Activated CD4-positive, alpha-beta T cell treated with anti-CD3 and anti-CD28 coated beads, Interleukin-2, amount 10 ng/mL, durations not matched to agents 7 days and 5 days (primary cell): ENCODE measurements at places on chromosomes 1 and 21. TPM values are rescaled to one million over a fixed set of nuclear protein-coding genes. Genes with fewer than 3 reads are reported as not detected.

Gene NPHS2
- not detected for total RNA-seq

Gene RPE65
- not detected for total RNA-seq

Gene MRPS21
- 69.6 TPM for total RNA-seq

Gene LCE1F
- not detected for total RNA-seq

Gene FLG2
- total RNA-seq = not detected

Gene S100A1
- total RNA-seq = not detected

Gene RBBP4
- total RNA-seq = 311 TPM

Gene DNASE2B
- not detected for total RNA-seq

Gene CELSR2
- total RNA-seq = 5.3 TPM

DNA sequence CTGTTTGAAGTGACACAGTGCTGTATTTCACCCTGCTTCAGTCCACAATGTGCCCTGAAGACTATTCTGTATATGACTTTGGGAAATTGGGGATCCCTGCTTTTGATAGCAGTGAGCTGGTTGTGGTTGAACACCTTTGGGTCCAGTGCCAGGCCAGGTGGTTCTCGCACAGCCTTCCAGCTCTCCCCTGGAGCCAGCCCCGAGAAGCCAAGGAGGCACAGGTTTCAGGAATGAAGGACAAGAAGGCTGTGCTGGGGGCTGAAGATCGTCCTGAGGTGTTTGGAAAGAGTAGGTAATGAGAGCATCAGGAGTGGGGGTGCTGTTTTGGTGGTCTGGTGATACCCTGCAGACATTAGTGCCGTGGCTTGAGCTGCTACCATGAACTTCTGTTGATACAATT is 131.4 kb upstream of the COL6A1 start:
- H3K27ac ChIP-seq = no peak overlapping the region
- H3K27me3 ChIP-seq = no peaks in the 10 kb centered on the region
- no peak overlapping the region for H3K4me3 ChIP-seq
- peaks cover 20% of the 10 kb centered on the region for H3K4me1 ChIP-seq
- DNase-seq = no peak

GRCh38 chr1:46643368-46643775 is 24.8 kb downstream of the ATPAF1 start:
- H3K27ac ChIP-seq = no peak overlapping the region
- no peak for DNase-seq
- no peaks in the 10 kb centered on the region for H3K4me1 ChIP-seq
- peaks cover 28% of the 10 kb centered on the region for H3K36me3 ChIP-seq

DNA sequence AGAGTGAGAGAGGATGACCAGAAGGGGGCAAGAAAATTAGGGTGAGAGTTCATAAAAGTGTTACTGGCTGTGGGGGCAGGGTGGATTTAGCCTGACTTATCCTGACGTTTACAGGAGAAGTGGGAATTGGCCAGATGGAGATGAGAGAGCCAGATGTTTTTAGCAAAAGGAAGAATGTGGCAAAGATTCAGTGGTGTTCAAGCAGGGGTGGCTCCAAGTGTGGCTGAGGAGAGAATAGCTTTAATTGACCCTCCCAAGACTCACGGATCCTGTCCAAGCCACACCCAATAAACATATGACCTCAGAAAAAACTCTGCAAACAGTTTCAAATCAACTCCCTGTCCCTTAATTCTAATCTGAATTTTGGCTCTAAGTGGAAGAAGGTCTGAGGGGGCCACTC is 35.2 kb upstream of the EDEM3 start:
- no peak for DNase-seq
- H3K4me1 ChIP-seq = peaks cover 18% of the 10 kb centered on the region
- no peak overlapping the region for H3K27ac ChIP-seq
- H3K27me3 ChIP-seq = no peaks in the 10 kb centered on the region
- H3K4me3 ChIP-seq = no peak overlapping the region
- peaks cover 26% of the 10 kb centered on the region for H3K36me3 ChIP-seq

GRCh38 chr1:4745560-4745959 is 91.2 kb downstream of the AJAP1 start:
- no peak overlapping the region for H3K27ac ChIP-seq
- no peaks in the 10 kb centered on the region for H3K27me3 ChIP-seq
- no peak overlapping the region for H3K4me3 ChIP-seq
- no peaks in the 10 kb centered on the region for H3K36me3 ChIP-seq
- no peak for DNase-seq
- H3K4me1 ChIP-seq = no peaks in the 10 kb centered on the region

- H3K36me3 ChIP-seq = no peaks in the 10 kb centered on the region
- no peak overlapping the region for H3K27ac ChIP-seq
- no peak for DNase-seq
- H3K27me3 ChIP-seq = peaks cover 1% of the 10 kb centered on the region
- H3K4me1 ChIP-seq = no peaks in the 10 kb centered on the region
Measured at GRCh38 chr1:223669003-223669795, 3.7 kb upstream of the CAPN8 start.

DNA sequence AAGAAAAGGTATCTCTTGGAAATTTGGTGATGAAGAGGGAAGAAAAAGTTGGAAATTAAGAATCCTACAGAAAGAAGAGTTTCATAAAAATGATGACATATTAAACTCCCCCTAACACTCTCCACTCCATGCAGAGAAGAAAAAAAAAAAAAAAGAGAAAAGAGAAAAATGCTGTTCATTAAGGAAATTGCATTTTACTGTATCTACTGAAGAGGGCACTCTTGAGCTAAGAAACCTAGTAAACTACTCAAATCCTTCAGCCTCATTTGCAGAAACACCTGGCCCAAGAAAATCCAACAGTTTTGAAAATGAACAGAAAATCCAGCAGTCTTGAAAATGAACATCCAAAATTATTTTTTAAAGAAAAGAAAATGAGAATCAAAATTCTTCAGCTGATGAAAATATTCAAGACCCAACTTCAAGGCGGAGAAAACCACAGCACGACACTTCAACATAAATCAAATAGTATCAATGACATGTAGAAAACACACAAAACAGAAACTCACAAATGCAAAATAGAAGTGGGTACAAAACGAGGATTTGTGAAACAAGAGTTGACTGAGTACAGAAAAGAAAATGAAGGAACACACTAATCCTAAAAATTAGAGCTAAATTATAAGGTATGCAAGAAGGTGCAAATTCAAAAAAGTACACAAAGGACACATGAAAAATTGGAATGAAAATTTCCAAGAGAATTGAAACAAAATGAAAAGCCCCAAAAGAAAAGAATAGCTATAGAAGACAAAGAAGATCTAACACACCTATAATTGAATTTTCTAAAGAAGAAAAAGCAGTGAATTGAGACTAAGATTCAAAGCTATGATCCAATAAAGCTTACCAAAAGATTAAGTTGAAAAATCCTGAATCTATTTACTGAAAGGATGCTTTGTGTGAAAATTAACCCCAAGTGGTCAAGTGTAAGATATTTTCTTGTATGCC is 73.2 kb upstream of the DNAJC6 start:
- H3K27ac ChIP-seq = no peak overlapping the region
- DNase-seq = no peak
- H3K4me3 ChIP-seq = no peak overlapping the region
- peaks cover 15% of the 10 kb centered on the region for H3K27me3 ChIP-seq
- H3K36me3 ChIP-seq = peaks cover 2% of the 10 kb centered on the region

GRCh38 chr1:151837197-151837596 is 2.4 kb downstream of the C2CD4D start:
- peak overlapping the region; percentile 79 for H3K4me3 ChIP-seq
- peaks cover 71% of the 10 kb centered on the region for H3K4me1 ChIP-seq
- H3K27ac ChIP-seq = peak overlapping the region; percentile 92
- DNase-seq = no peak
- peaks cover 4% of the 10 kb centered on the region for H3K27me3 ChIP-seq

GRCh38 chr1:154661110-154661509 is 53.1 kb upstream of the ADAR start:
- DNase-seq = no peak
- H3K4me1 ChIP-seq = peaks cover 4% of the 10 kb centered on the region
- peaks cover 47% of the 10 kb centered on the region for H3K27me3 ChIP-seq

DNA sequence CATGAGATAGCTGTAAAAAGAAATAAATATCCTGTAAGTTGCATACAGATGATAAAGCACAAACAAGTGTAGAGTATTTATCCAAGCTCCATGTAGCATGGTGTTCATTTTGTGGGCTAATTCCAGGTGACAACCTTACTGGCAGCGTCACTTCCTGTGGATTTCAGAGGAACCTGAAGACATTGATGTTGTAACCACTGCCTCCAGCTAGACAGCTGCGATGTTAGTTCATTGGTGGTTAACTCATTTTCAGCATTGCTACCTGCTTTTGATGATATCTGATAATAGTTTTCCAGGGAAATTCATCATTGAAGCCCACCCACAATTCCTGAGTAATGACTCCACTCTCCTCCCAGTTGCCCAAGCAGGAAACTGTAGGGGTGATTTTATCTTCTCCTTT is 3.0 kb downstream of the HSD3B1 start:
- no peaks in the 10 kb centered on the region for H3K36me3 ChIP-seq
- H3K27me3 ChIP-seq = no peaks in the 10 kb centered on the region
- no peak overlapping the region for H3K27ac ChIP-seq
- no peak for DNase-seq

GRCh38 chr1:228478912-228479711 is 8.1 kb upstream of the RNF187 start:
- H3K27me3 ChIP-seq = peaks cover 2% of the 10 kb centered on the region
- peaks cover 34% of the 10 kb centered on the region for H3K4me1 ChIP-seq
- DNase-seq = no peak
- peak overlapping the region; percentile 88 for H3K27ac ChIP-seq
- H3K36me3 ChIP-seq = no peaks in the 10 kb centered on the region

DNA sequence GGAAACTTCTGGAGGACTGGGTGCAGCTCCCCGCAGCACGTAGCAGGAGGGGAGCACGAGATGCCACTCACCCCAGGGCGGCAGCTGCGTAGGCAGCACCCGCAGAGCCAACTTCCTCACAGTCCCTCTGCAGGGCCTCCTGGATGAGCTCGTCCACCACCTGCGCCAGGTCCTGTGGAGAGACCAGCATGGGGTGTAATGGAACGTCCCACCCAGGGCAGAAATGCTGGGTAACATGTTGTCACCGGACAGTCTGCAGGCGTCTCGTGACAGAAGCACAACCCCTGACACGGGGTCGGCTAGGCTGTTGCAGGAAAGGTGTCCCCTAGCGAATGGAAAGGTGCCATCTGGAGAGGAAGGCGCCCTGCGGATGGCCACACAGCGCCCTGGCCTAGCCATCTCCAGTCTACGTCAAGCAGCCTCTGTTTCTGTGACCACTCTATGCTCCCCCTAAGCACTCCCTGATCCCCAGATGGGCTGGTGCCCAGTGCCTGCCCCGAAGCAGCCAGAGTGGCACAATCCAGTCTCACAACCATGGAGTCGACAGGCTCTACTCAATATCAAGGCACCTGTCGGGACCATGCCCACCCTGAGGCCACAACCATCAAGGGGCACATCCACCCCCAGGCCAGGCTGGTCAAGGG is 21.2 kb downstream of the MCM3AP start:
- no peaks in the 10 kb centered on the region for H3K27me3 ChIP-seq
- H3K27ac ChIP-seq = no peak overlapping the region
- H3K36me3 ChIP-seq = peaks cover 34% of the 10 kb centered on the region
- DNase-seq = no peak
- H3K4me3 ChIP-seq = no peak overlapping the region
- no peaks in the 10 kb centered on the region for H3K4me1 ChIP-seq

- H3K4me3 ChIP-seq = no peak overlapping the region
- peaks cover 19% of the 10 kb centered on the region for H3K4me1 ChIP-seq
- H3K27me3 ChIP-seq = peaks cover 14% of the 10 kb centered on the region
- no peak overlapping the region for H3K27ac ChIP-seq
- peaks cover 19% of the 10 kb centered on the region for H3K36me3 ChIP-seq
Measured at GRCh38 chr1:115644109-115644508, 2.3 kb downstream of the VANGL1 start.

- no peak for DNase-seq
- H3K4me3 ChIP-seq = no peak overlapping the region
- H3K27ac ChIP-seq = no peak overlapping the region
- no peaks in the 10 kb centered on the region for H3K4me1 ChIP-seq
- no peaks in the 10 kb centered on the region for H3K27me3 ChIP-seq
Measured at GRCh38 chr1:202117898-202118371, 4.8 kb upstream of the GPR37L1 start.

GRCh38 chr1:225526878-225527277 is 99.0 kb upstream of the LBR start:
- no peak overlapping the region for H3K27ac ChIP-seq
- H3K27me3 ChIP-seq = peaks cover 15% of the 10 kb centered on the region
- no peak for DNase-seq
- no peak overlapping the region for H3K4me3 ChIP-seq

- no peak overlapping the region for H3K27ac ChIP-seq
- no peaks in the 10 kb centered on the region for H3K4me1 ChIP-seq
- no peak overlapping the region for H3K4me3 ChIP-seq
- no peak for DNase-seq
- no peaks in the 10 kb centered on the region for H3K27me3 ChIP-seq
Measured at GRCh38 chr1:176854758-176855745, 309.5 kb downstream of the ASTN1 start.

- peaks cover 23% of the 10 kb centered on the region for H3K36me3 ChIP-seq
- no peak overlapping the region for H3K4me3 ChIP-seq
- DNase-seq = no peak
- H3K27me3 ChIP-seq = no peaks in the 10 kb centered on the region
Measured at GRCh38 chr1:35288761-35289160, 20.3 kb downstream of the ZMYM4 start.

DNA sequence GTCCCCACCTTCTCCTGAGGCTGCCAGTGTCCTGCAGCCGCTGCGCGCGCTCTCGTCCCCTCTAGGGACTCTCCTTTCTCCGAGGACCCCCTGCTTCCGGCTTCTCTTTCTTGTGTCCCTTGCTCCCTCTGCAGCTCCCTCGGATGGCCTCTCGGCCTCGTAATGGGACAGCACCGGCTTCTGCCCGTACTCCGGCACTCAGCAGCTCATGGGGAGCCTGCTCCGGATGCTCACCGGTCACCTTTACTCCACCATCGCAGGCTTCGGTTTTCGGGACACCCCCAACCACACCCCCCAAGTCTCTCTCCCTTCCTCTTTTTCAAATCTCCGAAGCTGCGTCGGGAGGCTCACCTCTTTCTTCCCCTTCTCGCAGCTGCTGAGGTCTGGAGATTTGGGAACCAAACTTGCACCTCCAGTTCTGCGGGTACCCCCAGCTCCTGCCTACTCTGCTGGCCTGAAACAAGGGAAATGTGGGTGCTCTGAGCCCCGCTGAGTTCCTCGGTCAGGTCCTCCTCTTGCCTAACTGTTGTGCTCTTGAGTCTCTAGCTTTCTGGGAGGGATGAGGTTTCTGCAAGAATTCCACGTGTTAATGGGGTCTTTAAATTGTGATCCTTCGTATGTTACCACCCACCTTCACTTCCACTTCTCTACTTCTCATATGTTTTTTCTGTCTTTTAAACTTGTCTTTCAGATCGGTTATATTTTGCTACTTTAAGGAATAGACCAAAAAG is 930 bp downstream of the CDC14A start:
- peaks cover 47% of the 10 kb centered on the region for H3K36me3 ChIP-seq
- H3K27ac ChIP-seq = peak overlapping the region; percentile 94
- peak overlapping the region; percentile 91 for H3K4me3 ChIP-seq

DNA sequence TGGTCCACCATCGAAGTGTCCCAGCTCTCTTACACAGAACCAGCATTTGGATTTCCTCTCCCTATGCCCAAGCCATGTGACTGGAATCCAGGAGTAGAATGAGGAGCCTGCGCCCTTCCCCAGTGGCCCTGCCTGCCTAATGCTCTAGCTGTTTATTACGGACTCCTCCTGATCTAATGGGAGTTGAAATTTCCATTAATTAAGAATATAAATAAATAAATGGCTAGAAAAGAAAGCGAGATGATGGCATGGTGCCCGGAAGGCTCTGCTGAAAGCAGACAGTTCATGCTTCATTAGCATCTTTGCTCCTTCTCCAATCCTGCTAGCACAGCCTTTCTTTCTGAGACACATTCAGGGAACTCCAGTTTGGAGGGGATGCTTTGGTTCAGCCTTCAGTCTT is 216.2 kb downstream of the SEC16B start:
- H3K4me1 ChIP-seq = no peaks in the 10 kb centered on the region
- no peaks in the 10 kb centered on the region for H3K27me3 ChIP-seq
- no peak for DNase-seq
